ENCODE measurements at places on chromosomes 11 and 22.

- DNase-seq = no peak
Observed at GRCh38 chr11:47857892-47858543, 9.9 kb upstream of the NUP160 start.

- DNase-seq = no peak
Observed at GRCh38 chr11:43583548-43583947, 97.0 kb upstream of the HSD17B12 start.

- no peak for DNase-seq
Observed at GRCh38 chr11:24642648-24643047, 145.8 kb downstream of the LUZP2 start.

DNA sequence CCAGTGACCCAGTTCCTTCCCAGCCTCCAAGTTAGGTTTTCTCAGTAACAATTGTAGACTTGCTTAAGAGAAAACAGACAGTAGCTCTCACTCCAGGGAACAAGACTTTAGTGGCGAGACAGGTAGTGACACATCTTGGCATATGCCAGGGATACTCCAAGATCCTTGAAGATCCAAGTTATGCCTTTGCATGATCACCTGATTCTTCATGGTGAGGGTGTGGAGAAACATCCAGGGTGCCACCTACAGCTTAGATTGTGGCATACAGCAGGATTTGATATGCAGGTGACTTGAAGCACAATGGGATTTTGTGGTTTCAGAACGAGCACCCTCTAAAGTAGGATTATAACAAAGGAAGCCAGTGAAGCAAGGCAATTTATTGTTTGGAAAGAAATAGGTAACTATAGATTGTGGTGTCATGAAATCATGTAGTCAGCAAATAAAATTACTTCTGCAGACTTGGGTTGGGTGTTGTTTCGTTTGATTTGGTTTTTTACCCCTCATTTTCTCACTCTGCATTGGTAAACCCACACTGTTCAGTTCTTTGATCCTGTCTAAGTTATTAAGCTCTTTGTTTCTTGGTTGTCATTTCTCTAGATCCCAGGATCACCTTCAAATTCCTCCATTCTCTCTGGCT is 9.2 kb downstream of the POU2AF3 start:
- DNase-seq = no peak

DNA sequence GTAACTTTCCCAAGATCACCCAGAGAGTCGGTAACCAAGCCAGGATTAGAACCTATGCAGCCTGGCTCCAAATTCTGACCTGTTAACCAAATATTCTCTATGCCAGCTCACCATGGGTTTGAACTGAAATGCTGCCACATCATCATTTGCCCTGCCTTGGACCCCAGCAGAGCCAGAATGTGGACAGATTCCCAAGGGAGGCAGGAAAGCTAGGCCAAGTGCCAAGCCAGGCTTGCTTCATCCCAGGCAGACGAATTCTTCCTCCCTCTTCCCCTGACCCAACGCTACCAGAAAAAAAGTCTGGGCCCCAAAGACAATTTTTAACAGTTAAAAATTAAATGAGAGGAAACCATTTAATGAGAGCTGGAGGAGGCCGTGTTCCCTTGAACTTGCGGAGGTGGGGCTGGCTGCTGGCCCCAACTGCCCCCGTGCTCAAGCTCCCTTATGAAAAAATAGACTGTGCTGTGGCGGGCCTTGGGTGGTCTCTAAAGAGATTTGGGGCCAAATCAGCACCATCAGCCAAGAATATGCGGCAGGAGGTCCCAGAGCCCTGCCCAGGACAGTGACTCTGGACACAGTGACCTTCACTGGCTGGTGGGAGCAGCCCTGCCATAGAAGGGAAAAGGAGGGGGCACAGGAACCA is 184.1 kb upstream of the SYT13 start:
- DNase-seq = no peak

DNA sequence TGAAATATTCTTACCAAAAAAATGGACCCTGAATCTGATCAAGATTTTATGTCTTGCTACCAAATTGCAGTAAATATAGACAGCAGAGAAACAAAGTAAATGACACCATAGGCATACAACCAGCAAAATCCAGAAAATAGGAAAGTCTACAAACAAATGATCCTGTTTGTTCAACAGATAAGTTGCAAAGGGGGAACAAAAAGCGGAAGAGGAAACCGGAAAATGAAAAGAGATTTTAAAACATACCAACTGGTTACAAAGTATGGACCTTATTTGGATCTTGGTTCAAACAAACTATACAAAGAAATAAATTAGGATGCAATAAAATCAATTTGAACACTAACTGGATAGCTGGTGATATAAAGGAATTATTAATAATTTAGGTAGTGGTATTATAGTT is 92.0 kb downstream of the TMPRSS5 start:
- DNase-seq = no peak

DNA sequence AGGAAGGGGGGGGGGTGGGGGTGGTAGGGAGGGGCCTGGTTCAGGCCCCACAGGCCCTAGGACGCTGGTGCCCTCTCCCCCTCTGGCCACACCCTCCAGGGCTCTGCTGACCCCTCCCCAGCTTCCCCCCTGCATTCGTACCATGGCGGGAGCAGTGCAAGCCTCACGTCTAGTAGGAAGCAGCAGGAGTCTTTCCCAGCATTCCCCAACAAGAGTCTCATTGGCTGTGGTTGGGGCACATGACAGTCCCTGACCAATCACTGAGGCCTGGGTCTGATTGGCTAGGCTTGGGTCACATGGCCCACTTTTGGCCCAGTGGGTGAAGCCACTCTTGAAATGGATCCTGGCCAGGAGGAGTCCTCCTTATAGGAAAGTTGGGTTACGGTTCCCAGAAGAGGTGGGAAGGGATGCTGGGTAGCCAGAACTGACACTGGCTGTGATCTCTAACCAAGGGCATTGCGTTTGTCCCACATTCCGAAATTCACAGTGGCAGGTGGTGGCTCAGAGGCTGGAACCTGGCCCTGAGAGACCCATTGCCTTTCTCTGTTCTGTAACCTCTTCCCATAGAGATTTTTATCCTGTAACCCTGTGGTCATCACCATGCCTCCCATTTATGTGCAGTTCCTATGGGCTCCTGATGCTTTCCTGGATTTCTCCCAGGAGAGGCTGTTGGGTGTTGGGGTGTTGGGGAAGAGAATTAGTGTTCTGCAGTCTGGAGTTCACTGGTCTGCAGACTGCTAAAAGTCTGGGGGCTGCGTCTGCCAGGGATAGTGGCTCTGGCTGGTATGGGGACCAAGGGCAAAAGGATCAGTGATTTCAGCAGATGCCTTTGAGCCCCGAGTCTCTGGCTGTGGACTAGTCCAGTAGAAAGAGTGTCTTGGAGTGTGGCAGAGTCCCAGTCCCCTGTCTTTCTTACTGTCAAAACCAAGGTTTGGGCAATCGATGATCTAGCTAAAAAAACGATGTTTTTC is 58.9 kb upstream of the MYEOV start:
- no peak for DNase-seq

GRCh38 chr11:126823274-126823673 is 177.3 kb downstream of the KIRREL3 start:
- DNase-seq = no peak

DNA sequence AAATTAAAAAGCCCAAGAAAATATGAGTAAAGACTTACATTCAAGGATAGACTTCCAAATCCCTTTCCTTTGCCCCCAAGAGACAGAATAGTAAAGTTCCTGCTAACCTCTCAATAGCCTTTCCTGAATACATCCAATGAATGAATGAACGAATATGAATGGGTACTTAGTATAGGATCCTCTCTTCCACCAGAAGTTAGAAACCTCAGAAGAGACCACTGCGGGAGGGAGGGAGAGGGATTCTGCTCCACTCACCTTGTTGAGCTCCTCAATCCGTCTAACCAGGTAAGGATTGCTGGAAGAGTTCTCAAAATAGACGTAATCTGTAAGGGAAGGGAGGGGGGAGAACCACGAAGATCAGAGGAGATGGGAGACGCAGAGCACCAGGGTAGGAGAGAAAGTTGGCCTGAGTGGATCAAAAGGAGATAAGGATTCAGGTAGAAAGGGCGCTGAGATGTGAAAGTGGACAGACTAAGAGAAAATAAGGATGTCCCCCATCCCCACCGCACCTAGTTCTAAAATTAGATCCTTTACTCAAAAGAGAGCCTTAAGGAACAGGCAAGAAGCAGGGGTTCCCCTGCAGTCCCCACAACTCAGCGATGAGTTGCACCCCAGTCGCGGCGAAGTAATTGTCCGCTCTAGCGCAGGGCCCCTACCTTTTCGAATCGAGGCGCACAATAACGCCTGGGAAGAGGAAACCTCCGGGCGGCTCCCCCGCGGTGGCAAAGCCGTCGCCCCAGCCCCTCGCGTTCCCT is 1.1 kb downstream of the MTA2 start:
- DNase-seq = no peak

GRCh38 chr22:23267226-23268043 is 87.1 kb downstream of the BCR start:
- no peak for DNase-seq

GRCh38 chr11:48011798-48012391 is 31.5 kb downstream of the PTPRJ start:
- peak; percentile 46 for DNase-seq

DNA sequence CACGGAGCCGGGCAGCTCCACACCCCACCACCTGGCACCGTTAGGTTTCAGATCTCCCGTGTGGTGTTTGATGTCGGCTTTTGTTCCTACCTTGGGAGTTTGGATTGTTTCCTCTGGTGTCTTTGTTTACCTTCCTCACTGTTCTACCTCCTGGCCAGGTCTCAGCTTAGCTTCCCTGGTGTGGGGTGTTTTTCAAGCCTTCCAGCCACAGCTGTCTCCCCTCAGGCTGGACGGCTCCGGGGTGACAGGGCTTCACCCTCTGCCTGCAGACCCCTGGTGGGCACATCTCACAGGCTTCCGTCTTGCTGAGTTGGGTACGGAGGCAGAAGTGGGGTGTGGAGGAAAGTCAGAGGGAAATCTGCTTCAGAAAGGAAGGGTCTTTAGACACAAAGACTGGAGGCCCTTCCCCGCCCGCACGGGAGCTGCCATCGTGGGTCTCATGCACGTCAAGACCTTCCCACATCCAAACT is 59.6 kb upstream of the EMID1 start:
- no peak for DNase-seq

DNA sequence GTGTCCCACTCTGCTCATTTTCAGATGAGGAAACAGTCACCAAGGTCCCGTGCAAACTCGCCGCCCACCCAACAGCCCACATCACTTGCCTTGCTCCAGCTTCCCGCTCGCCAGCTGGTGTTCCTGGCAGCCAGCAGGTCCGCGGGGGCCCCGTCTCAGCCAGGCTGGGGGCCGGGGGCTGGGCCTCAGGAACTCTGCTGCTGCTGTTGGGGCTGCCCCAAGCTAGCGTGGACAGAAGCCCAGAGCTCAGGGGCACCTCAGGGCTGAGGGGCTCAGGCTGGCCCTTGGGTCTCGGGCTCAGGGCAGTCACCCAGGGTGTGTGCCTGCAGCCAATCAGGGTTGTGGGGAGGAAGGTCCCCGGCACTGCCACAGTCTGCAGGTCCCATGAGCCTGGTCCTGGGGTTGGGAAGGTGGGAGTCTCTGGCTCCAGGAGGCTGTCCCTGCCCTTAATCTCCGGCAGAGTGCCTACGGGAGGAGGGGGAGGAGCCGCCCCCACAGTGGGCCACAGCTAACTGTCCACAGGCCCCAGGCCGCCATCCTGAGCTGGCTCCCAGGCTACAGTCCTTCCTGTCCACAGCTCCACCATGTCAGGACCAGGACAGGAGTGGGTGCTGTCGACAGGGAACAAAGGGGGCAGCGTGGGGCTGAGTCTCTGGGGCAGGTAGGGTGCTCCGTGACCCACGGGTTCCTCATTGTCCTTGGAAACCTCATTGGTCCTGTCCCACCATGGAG is 65.2 kb downstream of the ARFGAP3 start:
- no peak for DNase-seq

- DNase-seq = no peak
Observed at GRCh38 chr11:118998388-118998717, 415 bp downstream of the CENATAC start.

Data from CD4-positive, alpha-beta T cell treated with Interleukin-6 for 4 hours (primary cell).